NCI-H2081 (cell line): ENCODE measurements at places on chromosomes 1 and 21.

- peak; percentile 19 for DNase-seq
Observed at GRCh38 chr21:20570824-20571232, 427.4 kb upstream of the NCAM2 start.

DNA sequence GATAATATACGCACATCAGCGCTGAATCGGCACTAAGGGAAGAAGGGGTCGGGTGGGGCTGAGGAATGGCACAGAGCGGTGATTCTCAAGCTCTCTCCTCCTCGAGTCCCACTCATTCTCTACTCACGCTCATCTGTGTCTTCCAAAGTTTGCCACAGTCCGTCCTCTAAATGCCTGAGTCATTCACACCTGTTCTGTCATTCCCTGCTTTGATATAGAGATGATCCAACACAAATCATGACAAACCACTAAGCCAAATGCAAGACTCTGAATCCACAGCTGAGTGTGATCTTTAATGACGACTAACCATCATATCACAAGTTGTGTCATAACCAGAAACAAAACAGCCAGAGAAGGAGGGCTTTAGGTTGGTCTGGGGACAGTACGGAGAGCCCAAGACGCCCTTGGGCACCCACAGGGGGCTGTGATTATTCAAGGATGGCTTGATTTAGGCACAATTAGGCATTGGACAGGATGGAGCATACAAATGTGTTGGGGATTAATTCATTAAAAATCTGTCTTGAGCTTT is 501.5 kb downstream of the KIF26B start:
- DNase-seq = no peak

DNA sequence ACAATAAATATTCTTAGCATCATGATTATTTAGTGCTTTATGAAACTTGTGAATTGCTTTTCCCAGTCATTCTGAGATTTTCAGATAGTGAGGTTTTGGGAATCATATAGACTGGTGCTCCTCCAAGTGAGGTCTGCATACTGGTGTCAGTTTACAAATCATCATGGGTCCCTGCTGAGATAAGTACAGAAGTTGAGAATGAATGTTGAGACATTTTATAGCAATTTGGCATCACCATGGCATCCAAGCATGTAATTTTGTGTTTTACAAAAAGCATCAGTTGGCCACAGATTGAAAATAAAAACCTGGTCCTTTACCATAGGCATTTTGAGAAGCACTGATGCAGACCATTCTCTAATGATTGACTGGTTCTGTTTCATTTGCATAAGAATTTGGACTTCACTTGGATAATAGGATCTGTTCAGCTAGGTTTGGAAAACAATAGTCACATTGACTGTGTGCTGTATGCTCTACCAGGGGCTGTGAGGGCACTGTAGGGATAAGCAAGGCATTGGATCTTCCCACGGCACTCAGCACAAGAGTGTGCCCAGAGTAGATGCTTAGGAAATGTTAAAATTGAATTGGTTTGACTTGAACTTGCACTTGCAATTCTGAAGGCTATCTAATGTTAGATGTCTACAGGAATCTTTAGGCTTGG is 79.0 kb upstream of the JUN start:
- DNase-seq = peak; percentile 71

DNA sequence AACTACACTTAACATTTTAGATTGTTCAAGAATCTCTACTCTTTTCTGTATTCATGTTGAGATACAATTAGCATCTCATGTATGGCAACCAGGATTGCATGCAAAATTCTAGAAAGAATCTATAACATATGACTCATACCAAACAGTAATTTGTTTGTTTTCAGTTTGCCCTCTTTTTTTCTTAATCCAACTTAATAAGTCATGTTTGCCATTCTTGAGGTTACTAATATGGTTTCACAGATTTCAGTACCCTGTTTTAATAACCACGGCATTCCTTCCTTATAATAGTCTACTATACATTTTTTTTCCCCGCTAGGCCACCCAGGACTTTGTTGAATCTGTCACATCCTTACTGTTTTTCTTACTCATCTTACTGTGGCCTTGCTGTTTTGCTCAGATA is 140.8 kb downstream of the FMN2 start:
- DNase-seq = no peak

DNA sequence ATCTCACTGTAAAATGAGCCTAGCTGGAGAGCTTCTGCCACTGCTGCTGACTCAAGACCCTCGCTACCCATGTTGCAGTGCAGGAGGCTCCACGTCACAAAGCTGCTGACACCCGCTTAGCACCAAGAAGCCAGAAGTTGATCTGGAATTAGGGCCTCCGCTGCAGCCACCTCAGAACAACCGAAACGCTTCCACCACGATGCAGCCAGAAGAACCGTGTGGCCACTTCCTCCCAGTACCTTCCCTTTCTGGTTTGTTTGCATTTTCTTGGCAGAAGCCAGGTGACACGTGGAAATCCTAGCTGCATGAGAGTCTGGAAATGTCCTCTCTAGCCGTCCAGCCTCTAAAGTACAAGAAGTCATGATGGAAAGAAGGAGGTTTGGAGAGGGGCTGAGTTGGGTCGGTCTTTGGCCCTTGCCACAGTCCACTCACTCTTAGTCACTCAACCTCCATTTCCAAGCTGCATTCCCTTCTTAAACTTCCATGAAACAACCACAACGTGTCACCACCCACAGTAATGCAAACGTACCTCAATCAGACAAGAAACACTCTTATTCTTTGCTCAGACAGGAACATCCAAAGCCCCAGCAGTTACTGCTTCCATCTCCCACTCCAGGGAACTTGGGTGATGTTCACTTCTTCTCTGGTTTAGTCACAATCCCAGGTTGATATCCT is 10.0 kb upstream of the CDA start:
- DNase-seq = no peak

- DNase-seq = no peak
Observed at GRCh38 chr1:44808938-44809917, 905 bp downstream of the BTBD19 start.

GRCh38 chr1:165191087-165191486 is 165.4 kb downstream of the LMX1A start:
- DNase-seq = no peak

- DNase-seq = peak; percentile 25
Observed at GRCh38 chr1:60425528-60425927, 352.0 kb upstream of the C1orf87 start.
